GM06990 (cell line): ENCODE measurements at places on chromosomes 4 and X.
A peak's percentile ranks its signal among the peaks of the same experiment; 100 is the strongest.

DNA sequence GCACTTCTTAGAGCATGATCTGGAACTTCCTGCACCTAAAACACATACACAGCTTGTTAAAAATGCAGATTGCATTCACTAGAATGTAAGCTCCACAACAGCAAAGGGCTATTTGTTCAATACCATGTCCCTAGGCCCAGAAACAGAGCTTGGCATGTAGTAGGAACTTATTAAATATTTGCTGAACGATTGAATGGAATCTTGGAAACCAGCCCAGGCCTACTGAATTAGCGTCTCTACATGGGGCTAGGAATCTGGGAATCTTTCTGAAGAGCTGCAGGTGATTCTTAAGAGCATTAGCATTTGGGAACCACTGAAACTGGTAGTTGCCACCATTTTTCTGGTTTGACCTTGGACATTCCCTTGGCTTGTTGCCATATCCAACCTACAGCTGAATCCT, 234.1 kb downstream of the STIM2 start:
- no peak for DNase-seq

DNA sequence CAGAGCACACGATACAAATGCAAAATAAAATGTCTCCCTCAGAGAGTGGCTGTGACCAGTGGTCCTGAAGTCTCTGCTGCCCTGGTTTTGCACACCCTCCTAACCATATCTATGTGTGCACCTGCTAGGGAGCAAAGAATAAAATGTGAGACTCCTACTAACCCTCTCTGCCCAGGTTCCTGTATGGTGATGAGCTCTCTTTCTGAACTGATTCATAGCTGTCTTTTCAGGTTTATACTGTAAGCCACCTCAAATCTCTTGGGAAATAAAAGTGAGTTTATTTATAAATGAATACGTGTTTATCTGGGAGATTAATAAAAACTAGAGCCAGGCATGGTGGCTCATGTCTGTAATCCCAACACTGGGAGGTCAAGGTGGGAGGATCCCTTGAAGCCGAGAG, 126.0 kb upstream of the RBPJ start:
- no peak for DNase-seq

DNA sequence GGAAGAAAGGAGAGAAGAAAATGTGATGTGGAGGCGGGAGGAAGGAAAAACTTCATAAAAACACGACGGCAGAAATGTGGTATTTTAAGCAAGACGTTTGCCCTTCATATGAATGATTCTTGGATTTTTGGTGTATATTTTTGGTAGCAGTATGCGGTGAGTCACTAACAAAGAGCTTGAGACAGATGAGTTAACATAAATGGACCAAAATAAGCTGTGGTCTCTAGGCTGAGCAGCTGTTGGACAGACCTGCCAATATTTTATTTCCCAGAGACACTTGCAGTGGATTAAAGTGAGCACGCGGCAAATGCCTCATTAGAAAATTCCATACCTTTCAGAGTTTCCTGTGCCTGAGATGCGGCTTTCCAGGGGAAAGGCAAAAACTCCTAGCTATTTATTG, 43.1 kb upstream of the RPS6KA3 start:
- no peak for DNase-seq

DNA sequence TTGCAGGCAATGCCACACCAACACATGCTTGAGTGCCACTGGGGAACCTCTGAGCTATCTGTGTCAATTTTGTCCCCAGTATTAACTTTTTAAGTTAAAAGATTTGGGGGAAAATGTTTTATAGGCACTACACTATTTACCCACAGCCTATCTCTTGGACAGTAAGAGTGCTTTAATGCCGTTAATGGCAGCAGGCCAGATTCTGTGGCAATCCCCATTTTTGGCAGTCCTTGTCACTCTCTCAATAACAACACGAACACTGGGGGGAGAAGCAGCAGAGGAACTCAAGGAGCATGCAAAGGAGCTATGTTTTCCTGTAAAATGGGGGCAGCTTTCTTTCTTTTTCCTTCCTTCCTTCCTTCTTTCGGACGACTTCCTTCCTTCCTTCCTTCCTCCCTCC, 168.6 kb downstream of the NSUN7 start:
- DNase-seq: no peak

DNA sequence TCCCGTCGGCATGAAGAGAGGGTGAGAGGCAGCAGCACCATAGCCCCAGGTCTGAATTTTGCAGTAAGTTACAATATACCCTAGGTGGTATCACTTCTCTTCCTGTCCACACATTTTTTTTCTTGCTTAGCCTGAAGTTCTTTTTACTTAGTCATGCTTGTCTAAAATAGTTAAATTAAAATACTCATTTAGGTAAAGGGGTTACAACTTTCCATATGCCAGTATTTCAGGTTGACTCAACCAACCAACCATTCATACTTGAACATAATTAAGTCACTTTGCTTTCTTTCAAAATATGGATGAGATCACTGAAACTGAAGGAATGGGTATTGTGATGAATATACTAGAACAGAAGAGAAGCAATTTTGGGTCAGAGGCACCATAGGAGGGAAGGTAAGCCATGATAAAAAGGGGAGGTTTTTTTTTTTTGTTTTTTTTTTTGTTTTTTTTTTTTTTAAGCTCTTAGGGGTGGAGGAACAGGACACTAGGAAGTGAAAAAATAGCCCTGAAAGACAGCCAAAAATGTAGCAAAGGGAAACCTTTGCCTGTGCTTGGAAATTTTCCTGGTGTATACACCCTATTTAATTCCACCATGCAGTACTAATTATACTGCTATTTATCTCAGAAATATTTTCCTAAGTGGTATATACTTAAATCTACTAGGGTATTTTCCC, 41.8 kb downstream of the RPS6KA3 start:
- DNase-seq: peak; percentile 80

- DNase-seq: no peak
Observed at GRCh38 chr4:154982187-154983047, 201.3 kb downstream of the RBM46 start.

- DNase-seq: no peak
Observed at GRCh38 chrX:55451141-55451540, 786 bp upstream of the MAGEH1 start.

DNA sequence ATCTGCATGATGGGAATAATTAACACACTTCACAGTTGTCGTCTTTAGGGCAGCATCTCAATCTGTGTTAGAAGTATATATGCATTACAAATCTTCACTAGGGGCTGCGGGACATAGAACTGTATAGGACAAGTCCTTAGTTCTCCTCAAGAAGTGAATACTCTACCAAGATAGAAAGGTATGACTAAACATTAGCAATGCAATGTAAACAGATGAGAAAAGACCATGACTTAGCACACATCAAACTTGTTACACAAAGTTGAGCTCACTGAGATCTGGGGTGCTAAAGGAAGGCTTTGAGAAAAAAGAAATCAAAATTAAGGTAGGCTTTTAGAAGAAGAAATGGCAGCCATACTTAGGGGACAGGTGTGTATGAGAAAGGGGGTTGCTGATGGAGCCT, 182.1 kb upstream of the MAP3K15 start:
- DNase-seq: no peak

DNA sequence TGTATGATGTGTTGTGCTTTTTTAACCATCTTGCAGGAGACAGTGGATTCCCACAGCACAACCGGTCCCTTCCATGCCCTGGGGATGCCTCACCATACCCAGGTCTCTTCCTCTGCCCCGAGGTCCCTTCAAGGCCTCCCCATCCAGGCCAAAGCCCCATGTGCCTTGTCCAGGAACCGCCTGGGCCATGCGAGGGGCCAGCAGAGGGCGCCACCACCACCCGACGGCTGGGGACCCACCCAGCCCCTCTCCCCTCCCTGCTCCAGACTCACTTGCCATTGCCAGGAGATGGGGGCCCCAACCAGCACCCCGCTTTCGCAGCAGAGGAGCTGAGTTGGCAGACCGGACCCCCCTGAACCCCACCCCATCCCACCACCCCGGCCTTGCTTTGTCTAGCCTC, 485.5 kb downstream of the TRAM1L1 start:
- DNase-seq: no peak

DNA sequence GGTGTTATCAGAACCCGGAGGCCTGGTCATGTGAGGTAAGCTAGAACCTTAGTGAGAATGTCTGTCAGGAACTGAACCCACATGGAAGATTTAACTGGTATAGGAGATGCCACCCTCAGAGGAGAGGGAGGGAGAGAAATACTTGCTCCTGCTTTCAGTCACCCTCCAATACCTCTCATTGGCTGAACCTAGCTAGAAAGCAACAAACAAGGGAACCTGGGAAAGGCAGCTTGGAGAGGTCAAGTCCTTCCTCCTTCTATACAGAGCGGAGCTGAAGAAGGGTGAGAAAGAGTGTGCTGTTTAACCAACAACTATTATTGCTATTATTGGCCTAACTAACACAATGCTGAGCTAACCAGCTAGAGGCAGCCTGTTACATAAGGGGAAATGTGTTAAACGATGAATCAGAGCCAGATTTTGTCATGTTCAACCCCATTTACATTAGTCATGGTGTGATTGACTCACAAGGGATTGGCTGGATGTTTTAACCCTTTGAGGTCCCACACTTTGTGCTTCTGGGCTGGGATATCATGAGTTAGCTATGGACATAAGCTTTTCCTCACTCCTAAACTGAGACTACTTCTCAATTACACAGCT, 96.5 kb upstream of the ESX1 start:
- no peak for DNase-seq

GRCh38 chr4:10380735-10381134, 76.5 kb downstream of the ZNF518B start:
- no peak for DNase-seq

DNA sequence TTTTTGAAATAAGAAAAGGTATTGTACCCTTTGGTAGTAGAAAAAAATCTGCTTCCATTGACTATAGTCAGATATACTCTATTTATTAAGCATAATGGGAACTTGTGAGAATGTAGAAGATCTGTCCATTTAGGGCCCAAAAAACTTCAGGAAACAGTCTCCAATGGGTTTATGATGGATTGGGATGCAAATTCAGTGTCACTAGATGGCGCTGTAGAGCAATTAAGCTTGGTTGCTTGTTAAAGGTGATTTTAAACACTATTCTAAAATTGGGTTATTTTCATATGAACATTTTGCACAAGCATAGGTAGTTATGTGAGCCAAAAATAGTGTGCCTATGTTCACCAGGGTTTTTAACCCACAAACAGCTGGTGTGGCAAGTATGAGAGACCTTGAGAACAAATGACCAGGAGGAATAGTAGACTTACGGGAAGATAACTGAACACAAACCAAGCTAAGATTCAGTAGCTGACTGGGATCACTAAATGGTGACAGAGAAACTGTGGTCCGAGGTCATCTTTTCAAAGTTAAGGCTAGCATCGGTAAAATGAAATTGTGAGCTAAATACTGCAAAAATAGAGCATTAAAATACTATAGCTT, 80.3 kb upstream of the LSM6 start:
- no peak for DNase-seq

- no peak for DNase-seq
Observed at GRCh38 chr4:109472343-109472761, 38.7 kb downstream of the SEC24B start.

DNA sequence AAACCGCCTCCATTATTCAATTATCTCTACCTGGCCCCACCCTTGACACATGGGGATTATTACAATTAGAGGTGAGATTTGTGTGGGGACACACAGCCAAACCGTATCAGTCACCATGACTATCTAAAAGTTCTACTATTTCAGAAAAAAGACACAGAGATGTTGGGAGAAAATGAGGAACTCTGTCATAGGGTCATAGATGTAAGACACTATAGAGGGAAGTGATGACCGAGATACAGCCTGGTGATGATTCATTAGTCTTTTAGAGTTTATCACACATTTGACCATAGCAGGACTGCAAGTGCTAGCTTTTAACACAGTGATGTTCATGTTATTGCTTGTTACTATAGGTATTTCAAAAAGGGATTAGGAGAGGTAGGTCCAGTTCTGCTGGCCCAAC, 357.0 kb upstream of the AADAT start:
- no peak for DNase-seq

DNA sequence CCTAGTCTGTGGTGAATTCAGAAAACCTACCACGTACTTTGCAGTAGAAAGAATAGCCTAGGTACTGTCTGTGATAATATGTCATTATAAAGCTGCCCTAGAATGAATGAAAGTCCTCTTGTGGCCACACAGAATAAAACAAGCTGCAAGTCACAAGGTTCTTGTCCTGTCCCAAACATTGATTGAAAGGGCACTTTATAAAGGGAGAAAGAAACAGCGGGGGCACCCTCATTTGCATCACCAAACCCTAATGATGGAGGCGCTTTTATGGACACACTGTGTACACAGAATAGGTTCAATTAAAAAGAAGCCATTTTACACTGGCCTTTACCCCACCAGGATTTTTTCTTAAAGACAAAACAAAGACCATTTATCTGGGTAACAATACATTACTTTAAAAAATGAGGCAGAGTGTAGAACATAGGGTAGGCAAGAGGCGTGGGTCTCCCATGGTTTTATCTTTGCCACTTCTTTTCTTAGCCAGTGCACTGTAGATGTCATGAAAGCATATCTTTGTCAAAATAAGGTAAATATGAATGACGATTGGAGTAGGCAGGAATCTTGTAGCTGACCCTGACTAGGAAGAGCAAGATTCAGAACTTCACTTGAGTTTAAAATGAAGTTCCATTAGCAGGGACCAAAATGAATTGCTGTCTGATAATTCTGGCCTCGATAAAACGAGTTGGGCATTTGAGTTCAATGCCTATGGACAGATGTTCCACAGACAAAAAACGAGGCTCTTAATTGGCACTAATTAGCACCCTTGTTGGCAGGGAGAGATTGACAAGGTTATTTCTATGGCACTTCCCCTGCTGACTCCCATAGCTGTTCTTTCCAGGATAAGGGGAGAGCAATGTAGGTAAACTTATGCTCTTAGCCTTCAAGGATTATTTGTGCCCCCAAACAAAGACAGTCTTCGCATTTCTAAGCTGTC, 365.1 kb downstream of the AFF2 start:
- DNase-seq: no peak

GRCh38 chr4:107546638-107547037, 173.4 kb downstream of the PAPSS1 start:
- no peak for DNase-seq

DNA sequence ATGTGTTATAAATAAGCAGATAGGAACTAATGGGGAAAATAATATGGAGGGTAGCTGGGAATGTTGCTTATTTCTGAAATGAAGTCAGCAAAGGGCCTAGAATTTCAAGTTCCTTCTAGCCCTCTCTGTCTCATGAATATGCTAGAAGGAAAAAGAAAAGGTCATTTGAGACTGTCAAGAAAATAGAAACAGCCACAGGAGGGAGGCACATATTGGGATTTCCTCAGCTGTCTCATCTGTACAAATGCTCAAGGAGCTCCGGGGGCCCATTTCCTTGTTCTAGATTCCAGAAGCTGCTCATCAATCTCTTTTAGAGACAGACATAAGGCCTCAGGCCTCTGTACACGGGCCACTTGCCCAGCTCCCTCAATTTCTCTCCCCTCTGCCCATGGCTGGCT, 127.6 kb upstream of the ETNPPL start:
- no peak for DNase-seq

- no peak for DNase-seq
Observed at GRCh38 chr4:77349364-77349763, 192.4 kb downstream of the CCNG2 start.

DNA sequence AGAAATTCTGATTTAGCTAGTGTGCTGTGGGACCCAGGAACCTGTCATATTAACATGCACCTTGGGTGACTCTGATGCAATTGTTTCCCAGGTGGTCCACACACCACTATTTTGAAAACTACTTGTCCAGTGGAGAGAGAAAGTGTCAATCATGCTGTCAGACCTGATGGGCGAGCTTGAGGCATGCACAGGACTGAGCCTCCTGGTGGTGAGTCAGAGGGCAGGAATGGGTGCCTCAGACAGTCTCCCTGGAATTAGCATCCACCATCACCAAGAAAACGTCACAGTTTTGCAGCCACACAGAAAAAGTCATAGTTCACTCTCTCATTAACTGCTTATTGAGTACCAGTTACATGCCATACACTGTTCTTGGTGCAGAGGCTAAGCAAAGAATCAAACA, 181.8 kb upstream of the MAOA start:
- no peak for DNase-seq
